ENCODE measurements at places on chromosomes 2 and 18. TPM values are rescaled to one million over a fixed set of nuclear protein-coding genes. Genes with fewer than 3 reads are reported as not detected.

The TUBB8B gene
- not detected for total RNA-seq

The ZSWIM2 gene
- total RNA-seq, result not detected

The NR4A2 gene
- 1.8 TPM for total RNA-seq

The UGP2 gene
- 109 TPM for total RNA-seq

The ATF2 gene
- 74.9 TPM for total RNA-seq

The RALB gene
- total RNA-seq, result 25.4 TPM

The DNAH7 gene
- total RNA-seq, result 1.0 TPM

- peak; percentile 38 for DNase-seq
Measured at GRCh38 chr2:31235504-31235902, 1.6 kb downstream of the EHD3 start.

DNA sequence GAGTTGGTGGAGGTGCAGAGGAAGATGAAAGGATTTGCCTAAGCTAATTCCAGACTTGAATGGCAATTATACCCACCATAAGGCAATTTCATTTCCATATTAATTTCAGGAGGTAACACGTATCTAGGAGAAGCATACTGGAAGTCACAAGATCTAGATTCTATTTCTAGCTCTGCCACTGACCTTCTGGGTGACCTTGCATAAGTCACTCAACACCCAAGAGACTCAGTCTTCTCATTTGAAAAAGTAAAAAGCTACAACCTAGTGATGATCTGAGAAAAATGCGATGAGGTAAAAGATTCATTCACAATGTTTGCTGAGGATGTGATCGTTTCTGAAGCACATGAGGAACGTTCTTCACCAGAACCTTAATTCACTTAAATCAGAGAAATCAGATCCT is 55.9 kb downstream of the GRB14 start:
- DNase-seq, result no peak

GRCh38 chr2:213740453-213740852 is 456.2 kb downstream of the SPAG16 start:
- DNase-seq, result no peak

DNA sequence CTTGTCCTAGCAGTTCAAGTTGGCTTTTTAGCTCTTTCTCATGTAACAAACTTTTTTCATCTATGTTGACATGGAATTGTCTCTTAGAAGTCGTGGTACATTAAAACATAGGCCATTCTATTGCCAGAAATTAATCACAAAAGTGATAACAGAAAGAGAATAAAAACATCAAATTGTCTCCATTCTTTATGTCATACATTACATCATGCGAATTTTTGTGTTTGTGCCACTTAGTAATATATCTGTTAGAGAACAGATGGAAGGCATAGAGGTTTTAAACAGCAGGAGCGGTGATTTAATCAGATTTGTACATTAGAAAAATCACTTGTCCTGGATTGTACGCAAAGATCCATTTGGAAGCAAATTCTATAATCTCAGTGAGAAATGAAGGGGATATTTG is 136.5 kb upstream of the CDH20 start:
- no peak for DNase-seq
